ENCODE measurements at places on chromosomes 2 and 18. TPM values are rescaled to one million over a fixed set of nuclear protein-coding genes. Genes with fewer than 3 reads are reported as not detected.
A peak's percentile ranks its signal among the peaks of the same experiment; 100 is the strongest.

DNA sequence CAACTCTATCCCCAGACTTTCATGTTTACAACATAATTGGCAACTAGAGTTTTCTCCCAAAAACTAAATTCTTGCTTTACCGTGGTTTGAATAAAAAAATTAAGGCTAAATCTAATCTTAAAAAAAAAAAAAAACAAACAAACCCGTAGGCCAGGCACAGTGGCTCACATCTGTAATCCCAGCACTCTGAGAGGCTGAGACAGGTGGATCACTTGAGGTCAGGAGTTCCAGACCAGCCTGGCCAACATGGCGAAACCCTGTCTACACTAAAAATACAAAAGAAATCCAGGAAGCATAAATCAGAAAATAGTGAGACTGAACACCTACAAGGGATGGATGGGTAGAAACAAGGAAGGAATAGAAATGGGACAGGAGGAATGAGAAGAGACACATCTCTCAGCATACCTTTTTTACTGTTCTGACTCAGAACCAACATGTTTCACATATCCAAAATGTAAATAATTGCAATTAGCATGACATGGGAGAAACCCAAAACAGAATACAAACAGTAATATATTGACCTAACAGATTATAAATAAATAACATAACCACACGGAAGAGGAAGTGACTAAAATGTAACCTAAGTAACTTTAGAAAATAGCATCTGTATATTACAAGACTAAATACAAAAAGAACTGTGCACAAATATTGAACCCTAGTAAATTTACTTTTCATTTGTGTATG lies 17.5 kb downstream of the MGAT4A start:
- DNase-seq = no peak

DNA sequence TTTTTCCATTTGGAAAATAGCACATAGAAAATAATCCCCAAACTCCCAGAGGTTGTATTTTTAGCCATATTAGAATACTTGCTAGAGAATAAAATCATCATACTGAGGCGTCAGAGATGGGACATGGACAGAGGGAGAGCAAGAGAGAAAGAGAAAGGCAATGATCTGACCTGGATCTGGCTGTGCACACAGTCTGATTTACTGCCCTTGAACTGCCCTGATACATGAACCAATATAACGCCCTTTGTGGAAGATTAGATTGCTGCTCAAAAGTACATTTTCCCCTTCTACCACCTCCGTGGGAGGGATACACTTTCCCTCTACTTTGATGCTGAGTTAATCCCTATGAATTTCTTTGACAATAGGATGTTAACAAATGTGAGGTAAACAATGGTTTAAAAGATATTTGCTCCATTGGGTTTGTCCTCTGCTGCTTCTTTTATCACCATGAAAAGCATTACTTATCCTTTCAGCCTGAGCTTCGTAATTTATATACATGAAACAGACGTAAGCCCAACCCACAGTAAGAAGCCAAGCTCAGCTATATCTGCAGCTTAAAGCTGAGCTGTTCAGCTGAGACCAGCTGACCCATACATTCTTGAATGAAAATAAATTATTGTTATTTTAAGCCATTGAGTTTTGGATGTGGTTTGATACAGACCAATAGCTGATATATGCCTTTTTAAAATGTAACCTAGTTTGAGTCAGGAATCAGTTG lies 1664.6 kb upstream of the CELF4 start:
- DNase-seq = no peak

DNA sequence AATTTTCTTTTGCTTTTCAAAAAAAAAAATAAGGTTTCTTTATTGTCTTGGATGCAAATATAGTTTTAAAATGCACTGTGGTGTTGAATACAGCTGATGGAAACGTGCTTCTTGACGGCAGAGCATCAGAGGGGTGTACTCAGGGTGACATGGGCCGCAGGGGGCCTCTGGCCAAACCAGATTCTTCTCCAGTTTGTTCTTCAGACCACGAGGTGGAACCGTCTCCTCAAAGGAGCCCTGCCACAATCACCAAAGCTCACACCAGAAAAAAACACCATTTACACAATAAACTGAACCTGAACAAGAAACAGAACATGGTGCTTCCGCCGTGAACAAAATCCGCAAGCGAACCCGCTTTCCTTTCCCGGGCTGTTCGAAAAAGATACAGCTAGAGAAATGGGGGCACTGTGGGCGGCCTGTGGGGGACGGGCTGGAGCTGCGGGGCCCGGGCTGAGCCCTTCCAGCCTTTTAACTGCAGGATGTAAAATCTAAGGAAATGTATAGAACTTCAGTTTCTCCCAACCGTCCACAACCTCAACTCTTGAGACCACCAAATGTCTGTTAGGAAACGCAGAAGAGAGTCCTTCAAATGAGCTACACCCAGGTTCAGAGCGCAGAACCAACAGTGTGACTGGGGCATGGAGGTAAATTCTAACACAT lies 34.5 kb downstream of the PSMG2 start:
- no peak for DNase-seq

DNA sequence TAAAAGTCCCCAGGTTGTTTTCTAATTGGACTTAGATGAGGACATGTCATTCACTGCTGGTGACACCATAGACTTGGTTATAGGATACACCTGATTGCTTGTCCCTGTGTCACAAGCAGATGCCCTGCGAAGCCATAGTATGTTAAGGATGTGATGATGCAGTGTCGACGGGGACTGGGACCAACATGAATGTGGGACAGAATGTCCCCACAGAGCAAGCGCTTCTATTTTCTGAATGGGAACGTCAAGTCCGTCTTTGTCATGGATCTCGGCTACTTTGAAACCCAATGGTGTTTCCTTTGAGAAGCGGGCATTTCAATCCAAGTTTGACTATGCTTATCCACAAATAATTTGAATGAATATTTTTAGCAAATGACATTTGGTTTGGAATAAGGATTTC lies 2.1 kb downstream of the GCG start:
- no peak for DNase-seq

DNA sequence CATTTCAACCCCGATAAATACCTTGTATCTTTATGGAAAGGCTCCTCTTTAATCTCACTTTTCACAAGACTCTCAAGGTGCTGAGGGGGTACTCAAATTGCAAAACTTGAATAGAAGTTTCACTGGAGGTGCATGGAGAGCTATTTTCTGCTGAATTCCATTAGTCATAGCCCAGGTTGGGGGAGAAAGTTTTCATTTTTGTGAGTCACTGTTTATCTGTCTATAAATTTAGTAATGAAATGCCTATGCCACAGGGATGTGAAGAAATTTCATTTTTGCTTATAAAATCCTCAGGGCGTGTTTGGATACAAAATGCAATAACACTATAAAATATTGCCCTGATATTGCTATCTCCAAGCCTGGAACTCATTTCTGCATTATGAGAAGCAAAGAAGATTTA lies 346.3 kb downstream of the LRATD1 start:
- DNase-seq = no peak

Gene ABCG5
- 0.91 TPM for polyA plus RNA-seq

GRCh38 chr18:64119916-64120315 lies 29.0 kb downstream of the LINC00305 start:
- DNase-seq = no peak

DNA sequence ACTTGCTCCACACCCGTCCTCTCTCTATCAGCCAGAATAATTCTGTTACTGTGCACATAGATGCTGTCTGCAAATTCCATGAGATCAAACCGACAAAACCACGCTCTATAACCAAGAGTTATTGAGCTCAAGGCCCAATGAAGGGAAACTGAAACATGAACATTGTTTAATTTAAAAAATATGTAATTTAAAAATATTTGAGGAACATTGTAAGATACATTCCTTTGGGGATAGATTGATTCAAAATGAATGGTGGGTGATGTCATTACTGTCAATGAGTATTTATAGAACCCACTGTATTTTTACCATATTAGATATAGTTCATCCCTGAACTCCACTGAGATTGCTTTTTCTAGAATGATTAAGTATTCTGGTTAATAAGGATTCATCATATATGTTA lies 50.4 kb downstream of the NCKAP5 start:
- DNase-seq = no peak

Gene LONRF2
- 4.6 TPM for polyA plus RNA-seq

Gene POTEJ
- not detected for polyA plus RNA-seq

- peak; percentile 88 for DNase-seq
These were observed 6.3 kb upstream of the STAT1 start for GRCh38 chr2:191020221-191020741.

DNA sequence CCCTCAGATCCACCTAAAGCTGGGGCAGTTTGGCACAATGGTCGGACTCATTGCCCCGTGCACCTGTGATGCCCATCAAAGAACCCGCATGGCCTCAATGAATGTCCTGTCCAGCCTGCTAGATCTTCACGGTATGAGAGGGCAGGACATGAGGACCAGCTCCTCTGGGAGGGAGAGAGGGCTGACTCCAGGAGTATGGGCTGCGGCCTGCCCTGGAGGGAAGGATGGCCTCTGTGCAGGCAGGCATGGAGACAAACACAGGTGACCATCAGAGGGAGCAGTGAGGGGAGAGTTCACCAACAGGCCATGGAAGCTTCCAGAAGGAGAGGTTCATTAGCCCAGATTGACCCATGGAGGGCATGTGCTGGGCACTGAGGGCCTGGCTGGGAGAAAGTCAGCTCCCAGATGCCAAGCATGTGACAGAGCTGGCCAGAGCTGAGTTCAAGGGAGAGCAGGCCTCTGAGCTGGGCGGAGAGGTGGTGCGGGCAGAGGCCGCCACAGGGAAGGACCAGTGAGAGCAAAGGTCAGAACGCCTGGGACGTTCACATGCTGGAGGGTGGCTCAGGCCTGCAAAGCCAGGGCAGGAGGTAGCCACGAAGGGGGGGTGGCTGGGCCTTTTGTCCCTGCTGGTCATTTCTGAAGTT lies 36.2 kb downstream of the HJURP start:
- no peak for DNase-seq

Gene DNAJC5G
- polyA plus RNA-seq = 0.59 TPM

GRCh38 chr2:195313962-195314361 lies 343.1 kb upstream of the SLC39A10 start:
- DNase-seq = no peak

DNA sequence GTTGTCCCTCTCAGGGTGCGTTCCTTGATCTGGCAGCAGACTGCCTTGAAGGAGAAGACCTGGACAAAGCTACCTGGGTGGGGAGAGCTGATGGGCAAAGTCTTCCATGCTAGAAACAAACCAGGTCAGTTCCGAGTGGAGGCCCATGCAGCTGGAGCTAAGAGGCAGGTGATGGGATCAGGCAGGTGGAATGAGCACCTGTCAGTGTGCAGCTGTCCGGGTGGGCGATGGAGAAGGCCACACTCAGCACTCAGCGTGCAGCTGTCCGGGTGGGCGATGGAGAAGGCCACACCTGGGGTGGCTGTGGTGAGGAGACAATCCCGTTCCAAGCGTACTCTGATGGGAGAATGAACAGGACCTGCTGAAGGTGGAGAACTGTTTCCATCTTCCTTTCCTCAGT lies 237.3 kb upstream of the MYT1L start:
- DNase-seq = no peak

DNA sequence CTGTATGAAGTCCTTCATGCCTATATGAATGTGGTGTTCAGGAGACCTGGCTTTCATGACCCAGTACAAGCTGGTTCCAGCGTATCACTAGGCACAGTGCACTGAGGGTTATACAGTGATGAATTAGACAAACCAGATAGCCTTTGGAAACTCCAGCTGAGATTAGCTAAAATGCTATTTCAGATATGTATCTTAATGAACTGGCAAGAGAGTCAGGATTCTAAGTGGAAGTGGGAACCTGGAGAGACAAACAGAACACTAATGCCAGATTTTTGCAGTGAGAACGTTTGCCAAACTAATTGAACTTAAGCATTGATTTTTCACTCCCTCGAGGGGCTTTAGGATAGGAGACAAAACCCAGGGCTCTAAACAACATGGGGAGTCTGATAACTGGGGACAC lies 66.1 kb upstream of the EMILIN2 start:
- no peak for DNase-seq

Gene SLC30A3
- polyA plus RNA-seq = 7.6 TPM

DNA sequence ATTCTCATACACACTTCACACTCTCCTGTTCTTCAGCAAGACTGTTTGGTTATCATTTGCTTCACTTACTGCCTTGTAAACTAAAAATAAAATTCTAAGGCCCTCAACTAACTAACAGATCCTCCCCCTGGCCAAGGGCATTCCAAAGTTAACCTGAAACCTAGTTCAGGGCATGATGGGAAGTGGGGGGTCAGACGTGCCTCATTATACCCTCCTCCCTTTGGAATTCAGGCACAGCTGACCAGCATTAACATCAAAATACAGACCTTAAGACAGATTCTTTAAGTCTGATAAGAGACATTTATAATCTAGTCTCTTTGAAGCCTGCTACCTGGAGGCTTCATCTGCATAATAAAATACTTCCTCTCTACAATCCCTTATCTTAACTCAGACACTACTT lies 221.0 kb downstream of the NOL4 start:
- DNase-seq = no peak

DNA sequence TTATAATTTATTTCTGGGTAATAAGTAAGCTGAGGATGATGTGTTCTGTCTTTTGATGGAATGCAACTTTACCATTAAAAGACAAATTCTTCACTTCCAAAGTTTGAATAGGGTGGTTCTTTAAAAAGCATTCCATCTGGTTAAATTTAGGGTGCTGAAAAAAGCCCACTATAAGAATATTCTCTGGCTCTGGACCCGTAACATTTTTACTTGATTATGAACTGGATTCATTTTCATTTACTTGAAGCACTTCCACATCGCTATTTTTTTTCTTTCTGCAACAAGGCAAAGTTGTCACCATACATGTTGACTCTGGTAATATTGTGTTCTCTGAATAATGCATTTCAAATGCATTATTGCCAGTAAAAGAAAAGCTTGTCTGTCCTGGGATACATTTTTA lies 344.6 kb downstream of the SATB2 start:
- no peak for DNase-seq

Gene LRP1B
- polyA plus RNA-seq = 0.77 TPM

DNA sequence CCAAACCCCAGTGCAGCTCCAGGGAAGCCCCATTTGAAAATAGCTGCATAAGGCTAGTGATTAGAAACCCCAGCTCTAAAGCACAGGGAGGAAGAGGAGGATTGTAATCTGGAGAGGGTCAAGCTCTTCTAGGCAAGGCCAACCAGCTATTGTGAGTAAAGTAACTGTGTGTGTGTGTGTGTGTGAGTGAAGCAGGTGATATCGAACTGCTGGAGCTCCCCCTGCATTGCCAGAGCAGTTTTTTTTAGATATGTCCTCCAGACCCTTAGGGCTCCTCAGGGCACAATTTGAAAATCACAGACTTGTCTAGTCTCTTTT lies 177.4 kb upstream of the NABP1 start:
- DNase-seq = no peak

- DNase-seq = no peak
These were observed 208.9 kb downstream of the LPIN1 start for GRCh38 chr2:11955314-11955713.

Gene FNDC4
- polyA plus RNA-seq = 6.4 TPM

- no peak for DNase-seq
These were observed 430.6 kb upstream of the ID2 start for GRCh38 chr2:8251291-8251690.

Gene CYP27A1
- polyA plus RNA-seq = 42.8 TPM

DNA sequence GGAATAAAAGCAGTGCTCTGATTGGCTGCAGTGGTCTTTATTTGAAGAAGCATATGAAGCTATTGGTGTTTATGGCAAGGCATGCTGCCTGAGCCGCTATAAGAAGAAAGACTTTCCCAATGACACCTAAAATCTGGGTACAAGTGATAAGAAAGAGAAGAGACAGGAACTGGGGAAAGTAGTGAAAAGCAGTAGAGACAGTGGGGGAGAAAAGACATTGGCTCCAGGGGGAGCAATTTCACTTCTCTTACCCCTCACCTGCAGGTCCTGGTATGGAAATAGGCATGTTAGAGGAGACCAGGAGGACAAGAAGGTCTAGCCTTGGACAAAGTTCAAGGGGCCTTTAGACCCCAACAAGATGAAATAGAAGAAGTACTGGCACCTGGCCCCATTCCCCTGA lies 47.1 kb downstream of the PLCL1 start:
- DNase-seq = no peak

- no peak for DNase-seq
These were observed 76.4 kb downstream of the AP1S3 start for GRCh38 chr2:223760838-223761502.

Data from renal cortex interstitium (tissue), 15 donors.